ENCODE measurements at places on chromosomes 11 and 22. TPM values are rescaled to one million over a fixed set of nuclear protein-coding genes. Genes with fewer than 3 reads are reported as not detected.

- DNase-seq: no peak
Measured at GRCh38 chr22:30824096-30824495, 129.4 kb downstream of the OSBP2 start.

GRCh38 chr11:86811637-86812321 lies 11.4 kb downstream of the PRSS23 start:
- no peak for DNase-seq

GRCh38 chr22:39814899-39815298 lies 78.7 kb downstream of the ENTHD1 start:
- no peak for DNase-seq

GRCh38 chr11:31240340-31240904 lies 129.1 kb downstream of the DCDC1 start:
- peak; percentile 57 for DNase-seq

DNA sequence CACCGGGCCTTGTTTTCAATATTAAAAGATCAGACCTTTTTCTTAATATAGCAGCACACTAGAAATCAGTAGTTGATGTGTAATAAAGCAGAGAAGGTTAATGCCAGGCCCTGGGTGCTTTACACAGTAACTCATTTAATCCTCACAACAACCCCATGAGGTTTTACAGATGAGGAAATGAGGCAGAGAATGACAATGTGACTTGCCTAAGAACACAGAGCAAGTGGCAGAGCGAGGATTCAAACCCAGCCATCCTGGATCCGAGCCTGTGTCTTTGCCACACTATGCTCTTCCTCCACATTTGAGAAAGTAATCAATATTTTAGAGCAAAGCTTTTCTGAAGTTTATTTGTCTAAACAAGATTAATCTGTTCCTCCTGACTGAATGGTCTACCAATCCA lies 7.2 kb downstream of the JAML start:
- DNase-seq: no peak

GRCh38 chr11:79501707-79502106 lies 60.9 kb upstream of the TENM4 start:
- DNase-seq: no peak

- peak; percentile 88 for DNase-seq
Measured at GRCh38 chr11:133064152-133064877, 468.0 kb downstream of the OPCML start.

DNA sequence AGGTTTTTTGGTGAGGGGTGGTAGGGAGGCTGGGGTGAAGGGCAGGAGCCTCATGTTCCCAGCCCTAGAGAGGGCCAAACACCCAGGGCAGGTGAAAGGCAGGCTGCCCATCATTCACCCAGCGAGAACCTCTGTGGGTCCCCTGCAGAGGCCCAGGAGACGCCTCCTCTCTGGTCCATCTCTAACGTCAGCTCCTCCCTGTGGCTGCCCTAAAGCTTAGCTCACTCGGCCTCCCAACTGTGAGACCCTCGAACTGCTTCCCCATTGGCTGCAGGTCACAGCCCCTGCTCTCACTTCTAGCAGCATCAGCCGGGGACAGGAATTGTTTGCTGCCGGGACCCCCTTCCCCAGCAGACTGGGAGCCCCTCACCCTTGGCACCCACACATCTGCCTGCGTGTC lies 615 bp upstream of the NFAM1 start:
- no peak for DNase-seq

- DNase-seq: no peak
Measured at GRCh38 chr11:104136861-104137260, 27.1 kb downstream of the PDGFD start.

GRCh38 chr11:4465407-4465806 lies 16.3 kb downstream of the OR52K2 start:
- DNase-seq: no peak

GRCh38 chr11:129117595-129118350 lies 74.4 kb downstream of the ARHGAP32 start:
- peak; percentile 47 for DNase-seq

DNA sequence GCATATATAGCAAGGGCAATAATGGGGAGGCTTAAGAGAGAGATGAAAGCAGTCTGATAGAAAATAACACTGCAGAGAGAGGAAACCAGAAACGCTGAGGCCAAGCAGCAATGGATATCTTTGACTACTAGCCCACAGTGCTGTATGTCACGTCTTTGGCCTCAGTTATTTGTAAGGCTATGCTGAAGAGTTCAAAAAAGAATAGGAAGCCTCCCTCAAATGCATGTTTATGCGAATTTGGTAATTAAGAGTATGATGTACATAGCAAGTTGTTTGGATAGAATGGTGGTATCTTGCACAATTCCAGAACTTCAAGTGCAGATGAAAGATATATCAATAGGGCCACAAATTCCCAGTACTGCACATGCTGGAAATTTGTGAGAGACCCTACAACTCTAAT lies 89.2 kb downstream of the MPPED2 start:
- DNase-seq: no peak

DNA sequence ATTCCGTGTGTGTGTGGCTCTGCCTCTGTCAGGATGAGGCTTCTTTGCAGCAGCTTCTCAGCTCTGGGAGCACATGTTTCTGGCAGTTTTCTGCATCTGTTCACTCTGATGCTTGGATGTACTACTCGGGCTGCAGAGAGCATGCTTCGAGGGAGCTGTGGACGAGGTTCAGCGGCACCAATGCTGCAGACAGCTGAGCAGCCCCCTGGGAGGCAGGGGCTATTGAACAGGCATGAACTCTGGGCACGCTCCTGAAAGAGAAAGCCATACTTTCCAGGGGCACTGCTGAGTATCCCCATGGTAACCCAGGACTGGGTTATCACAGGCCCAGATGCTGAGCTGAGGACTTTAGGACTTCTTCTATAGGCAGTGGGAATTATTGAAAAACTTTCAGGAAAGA lies 33.8 kb downstream of the ADAMTS8 start:
- DNase-seq: no peak

- no peak for DNase-seq
Measured at GRCh38 chr22:50361222-50361621, 18.1 kb downstream of the PPP6R2 start.

DNA sequence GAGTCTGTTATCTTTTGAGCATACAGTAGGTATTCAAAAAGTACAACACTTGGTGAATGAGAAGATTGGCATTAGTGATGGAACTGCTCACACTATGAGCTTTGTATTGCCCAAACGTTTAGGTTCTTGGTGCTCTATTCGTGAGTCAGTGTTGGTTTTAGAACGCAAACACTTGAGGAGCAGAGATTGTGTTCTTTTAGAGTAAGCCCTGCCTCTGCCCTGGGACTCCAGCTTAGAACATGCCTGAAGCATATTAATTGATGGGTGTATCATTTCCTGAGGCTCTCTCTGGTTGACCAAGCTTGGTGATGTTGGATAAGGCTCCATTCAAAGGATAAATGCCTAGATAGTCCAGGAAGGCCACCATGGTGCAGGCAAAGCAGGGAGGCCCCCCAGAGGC lies 10.9 kb downstream of the MTNR1B start:
- no peak for DNase-seq

DNA sequence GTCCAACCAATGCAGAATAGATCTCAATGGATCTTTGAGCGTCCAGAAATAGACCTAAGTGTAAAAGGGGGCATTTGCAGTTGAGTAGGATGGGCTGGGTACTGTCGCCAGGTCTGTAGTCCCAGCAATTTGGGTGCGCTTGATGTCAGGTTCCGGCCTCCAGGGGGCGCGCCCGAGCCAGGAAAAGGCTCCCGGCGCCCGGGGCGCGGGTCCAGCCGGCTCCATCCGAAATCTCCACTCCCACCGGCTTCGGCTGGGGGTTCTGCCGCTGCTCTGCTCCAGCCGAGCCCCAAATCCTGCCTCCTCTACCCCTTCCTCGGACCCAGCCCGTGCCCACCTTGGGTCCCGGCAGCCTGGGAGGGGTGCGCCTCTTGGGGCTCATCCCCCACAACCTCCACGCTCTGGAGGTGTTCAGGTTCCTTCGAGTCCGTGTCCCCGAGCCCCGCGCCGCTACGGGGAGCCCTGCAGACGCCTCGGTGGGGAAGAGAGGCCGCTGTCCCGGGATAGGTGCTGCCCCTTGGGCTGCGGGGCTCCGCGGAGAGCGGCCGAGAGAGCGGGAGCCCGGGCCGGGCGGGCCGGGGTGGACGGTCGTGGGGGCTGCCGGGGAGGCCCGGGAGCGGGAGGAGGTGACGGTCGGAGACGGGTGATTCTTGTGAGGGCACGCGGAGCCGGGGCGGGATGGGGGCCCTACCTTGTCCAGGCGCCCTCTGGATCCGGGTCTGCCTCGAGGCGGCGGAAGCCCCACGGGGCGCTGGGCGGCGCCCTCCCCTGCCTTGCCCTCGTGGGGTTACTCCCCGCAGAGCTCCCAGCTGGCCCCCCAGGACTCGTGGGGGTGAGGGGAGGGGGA lies 13.0 kb upstream of the CYB5R3 start:
- DNase-seq: peak; percentile 83

GAL3ST3 gene
- polyA plus RNA-seq: 3.8 TPM

TH gene
- 1.6 TPM for polyA plus RNA-seq

PIH1D2 gene
- polyA plus RNA-seq: 12.6 TPM

All from left kidney (tissue), 8 donors.